ENCODE measurements at places on chromosomes 13 and 19.

DNA sequence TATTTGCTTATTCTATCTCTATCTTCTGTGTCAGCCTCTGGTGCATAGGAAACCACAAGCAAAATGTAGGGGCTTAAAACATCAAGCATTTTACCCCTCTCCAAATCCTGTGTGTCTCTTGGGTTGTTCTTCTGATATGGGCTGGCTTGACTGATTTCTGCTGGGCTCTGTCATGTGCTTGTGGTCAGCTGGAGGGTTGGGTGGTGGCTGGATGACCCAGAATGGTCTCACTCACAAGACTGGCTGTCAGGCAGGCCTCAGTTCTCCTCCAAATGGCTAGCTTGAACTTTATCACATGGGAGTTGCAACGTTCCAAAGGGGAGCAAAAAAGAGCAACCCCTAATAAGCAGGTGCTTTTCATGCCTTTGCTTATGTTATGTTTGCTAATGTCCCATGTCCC lies 9.6 kb upstream of the LYPD5 start:
- DNase-seq: no peak

DNA sequence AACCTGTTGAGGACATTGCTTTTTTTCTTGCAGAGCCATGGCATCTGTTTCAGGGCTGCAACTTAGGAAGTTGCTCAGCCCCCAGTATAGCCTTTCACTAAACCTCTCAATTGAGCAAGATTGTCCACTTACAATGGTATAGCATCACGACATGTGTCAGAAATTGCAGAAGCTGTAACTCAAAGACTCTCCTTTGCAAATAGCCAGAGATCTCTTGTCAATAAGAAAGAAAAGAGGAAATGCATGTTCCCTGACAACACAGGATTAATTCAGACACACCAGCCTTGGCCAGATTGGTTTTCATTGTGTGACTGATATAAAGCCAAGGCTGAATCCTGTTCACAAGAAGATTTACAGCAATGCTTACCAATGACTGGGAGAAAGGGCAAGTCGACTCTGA lies 38.7 kb upstream of the CYSLTR2 start:
- no peak for DNase-seq

- no peak for DNase-seq
Measured at GRCh38 chr13:50412046-50412617, 396.9 kb downstream of the KCNRG start.

DNA sequence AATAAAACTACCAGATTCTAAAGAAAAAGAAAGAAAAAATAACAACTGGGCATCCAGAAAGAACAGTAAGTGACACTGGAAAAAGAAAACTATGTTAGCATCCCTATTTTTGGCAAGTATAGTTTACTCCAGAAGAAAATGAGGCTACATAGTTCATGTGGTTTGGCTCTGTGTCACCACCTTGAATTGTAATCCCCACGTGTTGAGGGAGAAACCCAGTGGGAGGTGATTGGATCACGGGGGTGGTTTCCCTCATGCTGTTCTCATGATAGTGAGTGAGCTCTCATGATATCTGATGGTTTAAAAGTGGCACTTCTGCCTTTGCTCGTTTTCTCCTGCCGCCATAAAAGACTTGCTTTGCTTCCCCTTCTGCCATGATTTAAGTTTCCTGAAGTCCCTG lies 76.9 kb downstream of the ITGBL1 start:
- no peak for DNase-seq

DNA sequence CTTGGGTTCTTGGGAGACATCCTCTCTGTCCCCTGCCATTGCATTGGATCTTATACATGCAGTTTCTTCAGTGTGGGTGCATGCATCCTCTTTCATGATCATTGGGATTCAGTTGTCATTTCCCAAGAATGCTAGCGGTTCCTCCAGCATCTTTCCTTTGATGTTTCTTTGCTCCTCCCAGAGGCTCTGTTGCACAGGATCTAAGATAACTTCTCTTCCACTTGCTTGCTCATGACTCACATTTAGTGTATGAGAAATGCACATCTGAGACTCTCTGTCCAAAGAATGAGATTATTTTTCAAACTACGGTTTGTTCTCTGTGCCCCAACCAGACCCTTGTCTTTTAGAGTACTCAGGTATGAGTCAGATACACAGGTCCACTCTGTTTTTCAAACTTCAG lies 197.1 kb downstream of the NDFIP2 start:
- no peak for DNase-seq

DNA sequence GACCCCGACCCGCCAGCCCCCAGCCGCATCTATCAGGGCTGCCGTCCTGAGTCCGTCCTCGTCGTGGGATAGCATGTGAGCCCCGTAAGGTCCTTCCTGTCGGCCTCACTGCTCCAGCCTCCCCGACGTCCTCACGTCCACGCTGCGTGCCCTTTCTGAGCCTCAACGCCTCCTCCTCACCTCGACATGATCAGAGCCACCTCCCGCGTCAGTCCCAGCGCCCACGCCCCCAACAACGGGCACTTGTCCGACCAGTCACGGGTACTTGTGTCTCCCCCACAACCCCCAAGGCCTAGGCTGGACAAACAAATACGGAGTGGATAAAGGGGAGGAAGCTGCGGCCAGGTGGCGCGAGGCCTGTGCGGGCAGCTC lies 665 bp downstream of the ZNF497 start:
- no peak for DNase-seq

DNA sequence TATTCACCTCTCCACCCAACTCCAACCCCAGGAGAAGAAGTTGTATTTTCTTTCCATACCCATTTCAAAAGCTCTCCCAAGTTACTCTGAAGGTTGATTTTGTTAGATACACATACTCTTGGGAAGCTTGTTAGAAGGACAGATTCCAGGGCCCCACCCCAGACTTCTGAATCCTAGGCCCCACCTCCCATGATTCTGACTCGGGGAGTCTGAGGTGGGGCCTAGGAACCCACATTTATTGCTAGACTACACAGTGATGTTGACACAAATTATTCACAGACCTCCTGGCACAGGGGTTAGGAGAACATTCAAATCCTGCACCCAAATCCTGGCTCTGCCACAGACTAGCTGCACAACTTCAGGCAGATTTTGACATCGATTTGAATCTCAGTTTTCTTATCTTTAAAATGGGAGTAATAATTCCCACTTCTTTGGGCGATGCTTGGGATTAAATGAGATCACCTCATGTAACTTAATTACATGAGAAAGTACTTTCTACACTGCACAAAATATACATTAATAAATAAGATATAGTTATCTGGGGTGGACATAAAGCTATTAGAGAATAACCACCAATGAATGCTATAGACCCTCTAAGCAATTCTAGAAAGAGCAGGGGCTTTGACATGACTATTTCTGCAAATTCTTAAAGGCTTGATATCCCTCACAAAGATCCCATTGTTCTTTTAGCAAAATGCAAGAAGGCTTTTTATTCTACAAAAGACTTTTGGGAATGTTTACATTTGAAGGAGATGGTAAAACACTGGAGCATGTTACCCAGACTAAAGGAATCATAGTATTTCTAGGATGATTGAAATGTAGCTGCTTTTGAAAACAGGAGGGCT lies 18.0 kb downstream of the MBNL2 start:
- DNase-seq: no peak

DNA sequence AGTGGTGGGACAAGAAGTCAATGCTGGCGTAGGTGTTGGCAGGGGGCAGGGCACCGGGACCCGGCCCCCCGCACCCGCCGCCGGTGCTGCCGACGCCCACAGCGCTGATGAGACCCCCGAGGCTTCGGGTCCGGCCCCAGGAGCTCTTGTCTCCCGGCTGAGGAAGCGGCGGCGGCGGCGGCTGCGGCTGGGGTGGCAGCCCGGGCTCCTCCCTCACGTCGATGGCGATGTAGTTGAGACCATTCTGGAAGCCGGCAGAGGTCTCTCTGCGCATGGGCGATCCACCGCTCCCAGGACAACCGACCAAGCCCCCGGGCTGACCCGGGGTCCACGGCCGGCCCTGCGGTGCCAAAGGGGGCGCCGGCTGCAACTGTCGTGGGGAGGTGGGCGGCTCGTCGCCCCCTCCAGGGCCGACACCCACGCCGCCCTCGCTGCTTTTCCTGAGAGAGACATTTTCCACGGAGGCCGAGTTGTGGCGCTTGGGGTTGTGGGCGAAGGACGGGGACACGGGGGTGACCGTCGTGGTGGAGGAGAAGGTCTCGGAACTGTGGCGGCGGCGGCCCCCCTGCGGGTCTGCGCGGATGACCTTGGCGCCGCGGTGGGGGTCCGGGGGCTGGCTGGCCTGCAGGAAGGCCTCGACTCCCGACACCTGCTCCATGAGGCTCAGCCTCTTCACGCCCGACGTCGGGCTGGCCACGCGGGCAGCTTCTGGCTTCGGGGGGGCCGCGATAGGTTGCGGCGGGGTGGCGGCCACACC lies 4.1 kb downstream of the IRS2 start:
- DNase-seq: no peak

GRCh38 chr13:102879793-102880499 lies 34.1 kb downstream of the ERCC5 start:
- no peak for DNase-seq

- no peak for DNase-seq
Measured at GRCh38 chr19:36013280-36014011, 567 bp downstream of the ALKBH6 start.

- no peak for DNase-seq
Measured at GRCh38 chr19:14515501-14516047, 2.6 kb downstream of the DNAJB1 start.

DNA sequence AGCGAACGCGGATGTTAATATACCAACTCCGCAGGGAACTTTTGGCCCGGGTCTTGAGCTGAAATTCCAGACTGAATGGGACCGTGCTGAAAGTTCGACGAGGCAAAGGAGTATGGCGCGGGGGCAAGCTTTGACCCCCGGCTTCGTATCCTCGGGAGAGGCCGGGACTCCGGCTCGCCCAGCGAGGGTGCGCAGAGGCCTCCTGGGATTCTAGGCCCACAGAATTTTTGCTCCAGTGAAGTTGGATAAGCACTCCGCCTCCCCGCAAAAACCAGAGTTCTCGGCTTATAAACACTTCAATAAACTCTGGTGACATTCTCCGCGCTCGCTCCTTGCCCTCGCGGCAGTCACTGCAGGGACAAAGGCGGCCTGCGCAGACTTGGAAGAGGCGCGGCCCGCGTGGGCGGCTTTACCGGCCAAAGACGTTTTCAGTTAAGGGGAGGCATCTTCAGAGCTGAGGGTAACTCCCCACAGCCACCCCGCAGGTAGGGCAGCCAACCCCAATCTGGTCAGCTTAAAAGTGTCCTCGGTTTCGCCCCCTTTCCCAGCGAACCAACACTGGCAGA lies 112.6 kb downstream of the KCNRG start:
- no peak for DNase-seq

DNA sequence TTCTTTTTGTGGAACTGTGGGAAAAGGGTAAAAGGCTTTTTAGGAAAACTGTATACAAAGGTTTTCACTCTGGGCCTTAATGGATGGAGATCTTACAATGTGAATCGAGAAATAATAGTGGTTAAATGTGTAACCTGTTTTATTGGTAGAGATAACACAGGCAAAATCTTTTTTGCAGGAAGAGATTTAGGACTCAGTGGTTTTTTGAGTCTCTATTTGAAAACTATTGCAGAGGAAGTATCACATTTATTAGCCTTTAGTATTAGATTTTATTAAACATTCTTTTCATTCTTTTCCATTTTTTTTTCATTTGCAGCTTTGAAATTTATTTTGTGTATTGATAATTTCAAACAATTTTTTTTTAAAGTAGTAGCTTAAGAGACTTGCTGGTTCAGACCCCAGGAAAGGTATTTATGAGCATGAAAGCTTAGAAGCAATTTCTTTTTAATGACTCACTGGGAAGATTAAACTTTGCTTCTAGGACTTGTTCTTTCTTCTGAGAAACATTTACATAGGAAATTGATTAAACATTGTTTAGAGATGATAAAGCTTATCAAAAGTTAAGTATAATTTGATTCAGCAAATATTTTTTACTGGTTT lies 10.5 kb downstream of the KLF5 start:
- DNase-seq: no peak

- DNase-seq: no peak
Measured at GRCh38 chr13:90623318-90624011, 724.0 kb upstream of the MIR17HG start.

- no peak for DNase-seq
Measured at GRCh38 chr19:1150333-1151036, 23.6 kb downstream of the SBNO2 start.

DNA sequence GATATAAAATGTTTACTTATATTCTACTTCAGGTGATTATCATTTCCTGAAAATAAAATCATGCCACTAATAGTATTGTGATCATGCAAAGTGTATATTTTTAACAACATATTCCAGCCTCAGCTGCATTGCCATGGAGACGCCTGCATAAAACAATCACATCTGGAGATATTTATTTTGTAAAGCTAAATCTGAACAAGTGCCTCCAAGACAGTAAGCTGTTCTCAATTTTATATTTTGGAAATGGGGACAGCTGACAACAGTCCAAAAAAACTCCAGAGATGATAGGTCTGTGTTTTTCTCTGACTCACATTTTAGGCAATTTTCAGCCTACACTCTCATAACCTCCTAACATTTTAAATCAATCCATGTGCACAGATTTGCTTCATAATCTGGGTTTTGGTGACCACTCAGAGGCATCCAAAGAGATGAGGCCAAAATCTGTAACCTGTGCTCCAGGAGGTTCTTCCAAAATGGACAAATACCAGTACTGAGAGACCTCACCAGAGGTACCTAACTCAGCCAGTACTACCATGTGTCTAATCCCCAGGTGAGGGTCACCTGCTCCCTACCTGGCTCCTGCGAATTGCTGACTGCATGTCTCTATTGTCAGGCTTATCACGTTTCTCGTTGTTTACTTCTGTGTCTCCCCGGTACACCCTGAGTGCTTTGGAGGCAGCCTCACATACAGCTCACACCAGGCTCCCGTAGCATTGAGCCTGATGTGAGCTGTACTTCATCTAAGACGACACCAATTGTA lies 62.7 kb downstream of the COL4A1 start:
- DNase-seq: no peak

GRCh38 chr13:95627590-95627989 lies 16.9 kb downstream of the DZIP1 start:
- DNase-seq: no peak

GRCh38 chr13:78239714-78240113 lies 321.1 kb upstream of the EDNRB start:
- DNase-seq: no peak

DNA sequence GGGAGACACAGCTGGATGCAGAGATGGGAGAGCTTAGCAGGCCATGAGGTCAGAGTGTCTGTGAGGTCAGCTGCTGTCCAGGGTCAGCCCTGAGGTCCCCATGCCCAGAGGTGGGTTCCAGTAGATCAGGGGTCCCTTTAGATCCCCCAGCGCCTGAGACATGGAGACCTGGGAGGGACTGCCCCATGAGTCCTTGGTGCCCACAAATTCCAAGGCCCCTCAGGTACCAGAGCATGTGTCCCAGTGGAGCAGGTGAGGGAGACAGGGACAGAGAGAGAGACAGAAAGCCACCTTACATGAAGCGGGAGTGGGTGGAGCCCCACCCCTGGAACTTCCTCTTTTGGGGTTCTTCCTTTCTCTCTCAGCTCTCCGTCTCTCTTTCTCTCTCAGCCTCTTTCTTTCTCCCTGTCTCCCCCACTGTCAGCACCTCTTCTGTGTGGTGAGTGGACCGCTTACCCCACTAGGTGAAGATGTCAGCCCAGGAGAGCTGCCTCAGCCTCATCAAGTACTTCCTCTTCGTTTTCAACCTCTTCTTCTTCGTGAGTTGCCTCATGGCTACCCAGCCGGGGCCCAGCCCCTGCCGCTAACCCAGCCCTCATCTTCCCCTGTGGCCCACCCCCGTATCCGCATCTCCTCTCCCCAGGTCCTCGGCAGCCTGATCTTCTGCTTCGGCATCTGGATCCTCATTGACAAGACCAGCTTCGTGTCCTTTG lies at the start of gene CD37:
TSS of gene CD37 (plus strand) at position 336 of the 713 bp plus-strand sequence. CDS start at position 471, 135 bp downstream.
- no peak for DNase-seq

Measured in cortex of kidney (tissue), 1 donor.